Activated T-cell treated with anti-CD3 and anti-CD28 coated beads, Interleukin-2, amount 50 U/mL, for 1 hour (primary cell): ENCODE measurements at places on chromosomes 3 and 15.

GRCh38 chr3:24382647-24383046 is 112.0 kb downstream of the THRB start:
- no peak for DNase-seq

DNA sequence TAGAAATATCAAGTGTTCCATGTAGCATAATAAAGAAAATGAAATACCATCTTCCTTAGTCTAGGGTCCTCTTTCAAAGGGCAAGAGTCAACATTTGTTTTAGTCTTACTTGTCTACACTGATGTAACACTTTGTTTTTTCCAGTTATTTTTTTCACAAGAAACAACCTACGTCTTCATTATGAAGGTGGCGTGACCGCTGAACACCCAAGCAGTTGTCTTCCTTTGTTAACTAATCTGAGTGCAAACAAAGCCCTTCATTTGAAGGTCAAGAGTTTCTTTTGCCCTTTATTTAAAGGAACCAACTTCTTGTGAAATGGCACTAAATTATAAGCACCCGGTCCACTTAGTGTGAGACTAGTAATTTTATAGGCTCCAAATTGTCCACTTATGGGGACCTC is 73.2 kb downstream of the CD47 start:
- DNase-seq = no peak

DNA sequence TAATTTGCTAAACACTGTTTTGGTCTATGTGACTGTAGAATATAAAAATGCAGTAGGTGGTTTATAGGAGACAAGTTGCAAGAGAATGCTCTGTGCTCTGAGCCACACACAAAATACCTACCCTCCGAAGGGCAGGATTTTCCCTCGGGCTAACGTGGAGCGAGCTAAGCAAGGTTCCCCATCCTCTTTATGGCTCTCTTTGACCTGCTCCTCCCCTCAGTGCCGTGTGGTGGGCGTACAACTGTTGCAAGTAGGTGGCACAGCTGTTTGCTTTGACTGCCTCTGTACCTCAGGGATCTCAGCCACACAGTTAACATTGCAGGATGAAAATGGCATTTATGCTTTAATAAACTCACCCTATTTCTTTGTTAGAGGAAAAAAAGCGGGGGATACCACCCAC is 339.1 kb downstream of the SATB1 start:
- DNase-seq = no peak

GRCh38 chr3:76656531-76657070 is 383.3 kb upstream of the ROBO2 start:
- DNase-seq = no peak

DNA sequence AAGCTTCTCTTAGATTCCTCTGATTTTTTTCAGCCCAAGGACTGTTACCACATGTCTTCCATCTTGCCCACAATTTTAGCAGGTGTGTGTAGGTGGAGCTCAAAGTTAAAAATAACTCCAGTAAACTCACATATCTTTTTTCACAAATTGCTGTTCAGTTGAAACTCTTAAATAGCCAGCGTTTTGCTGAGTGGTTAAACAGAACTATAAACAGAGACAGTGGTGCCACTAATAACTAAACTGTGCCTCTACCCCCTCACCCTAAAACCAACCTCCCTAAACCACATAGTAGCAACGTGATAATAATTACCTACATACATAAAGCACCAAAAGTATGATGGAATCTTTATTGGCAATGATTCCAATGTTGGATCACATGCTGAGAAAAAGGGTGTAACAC is 525.1 kb downstream of the PDCD6IP start:
- DNase-seq = no peak

GRCh38 chr15:83830381-83830780 is 176.5 kb downstream of the ADAMTSL3 start:
- DNase-seq = no peak

- no peak for DNase-seq
Measured at GRCh38 chr3:132256989-132257388, 60.2 kb upstream of the ACP3 start.

DNA sequence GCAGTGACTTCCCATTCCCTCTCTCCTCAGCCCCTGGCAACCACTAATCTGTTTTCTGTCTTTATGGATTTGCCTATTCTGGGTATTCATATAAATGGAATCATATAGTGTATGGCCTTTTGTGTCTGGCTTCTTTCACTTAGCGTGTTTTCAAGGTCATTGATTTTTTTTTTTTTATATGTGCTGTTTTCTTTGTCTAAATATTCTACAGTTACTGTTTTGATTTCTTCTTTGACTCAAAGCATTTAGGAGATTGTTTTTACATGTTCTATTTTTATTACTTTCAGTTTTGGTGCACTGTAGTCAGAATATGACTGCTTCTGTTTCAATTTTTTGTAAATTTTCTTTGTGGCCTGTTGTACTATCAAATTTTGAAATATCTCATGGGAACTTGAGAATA is 71.9 kb upstream of the RNU6-1 start:
- DNase-seq = no peak

DNA sequence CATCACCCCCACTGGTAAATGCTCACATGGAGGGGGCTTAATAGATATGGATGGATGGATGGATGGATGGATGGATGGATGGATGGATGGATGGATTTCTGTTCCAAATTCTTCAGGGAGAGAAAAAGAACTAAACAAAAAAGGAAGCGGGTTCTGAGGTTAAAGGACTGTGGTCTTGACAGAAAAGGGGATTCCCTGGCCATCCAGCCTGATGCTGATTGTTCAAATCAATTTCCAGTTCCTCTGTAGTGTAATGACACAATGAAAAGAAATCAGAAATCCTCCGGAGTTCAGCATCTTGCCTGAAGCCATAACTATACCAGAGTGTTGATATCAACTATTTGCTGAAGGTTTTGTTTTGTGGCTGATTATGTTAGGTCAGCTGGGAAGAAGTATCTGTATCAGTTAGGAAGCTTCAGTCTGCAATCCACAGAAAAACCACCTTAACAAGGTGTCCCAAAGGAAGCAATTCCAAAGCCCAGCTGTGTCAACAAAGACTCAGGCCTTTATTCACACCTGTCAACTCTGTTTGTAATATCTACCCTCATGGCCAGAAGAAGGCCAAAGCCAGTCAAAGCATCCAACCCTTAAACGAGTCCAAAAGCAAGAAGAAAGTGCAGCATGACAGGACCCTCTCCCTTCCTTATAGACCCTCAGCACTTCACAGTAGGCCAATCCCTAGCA is 24.5 kb upstream of the RASA2 start:
- no peak for DNase-seq

DNA sequence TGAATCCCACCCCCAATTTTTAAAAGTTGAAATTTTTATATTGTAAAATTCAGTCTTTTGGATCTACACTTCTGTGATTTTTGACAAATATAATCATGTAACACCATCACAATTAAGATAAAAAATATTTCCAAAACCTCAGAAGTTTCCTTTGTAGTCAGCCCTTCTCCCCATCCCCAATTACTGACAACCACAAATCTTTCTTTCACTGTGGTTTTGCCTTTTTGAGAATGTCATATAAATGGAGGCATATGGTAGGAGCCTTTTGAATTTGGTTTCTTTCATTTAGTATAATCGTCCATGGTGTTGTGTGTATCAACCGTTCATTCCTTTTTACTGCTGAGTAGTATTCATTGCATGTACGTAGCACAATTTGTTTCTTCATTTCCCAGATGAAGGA is 7.9 kb upstream of the CILP start:
- no peak for DNase-seq

- no peak for DNase-seq
Measured at GRCh38 chr15:58404020-58404419, 27.8 kb upstream of the LIPC start.

GRCh38 chr15:39172380-39173281 is 408.2 kb upstream of the THBS1 start:
- no peak for DNase-seq

GRCh38 chr3:179452176-179452564 is 900 bp upstream of the GNB4 start:
- DNase-seq = no peak

DNA sequence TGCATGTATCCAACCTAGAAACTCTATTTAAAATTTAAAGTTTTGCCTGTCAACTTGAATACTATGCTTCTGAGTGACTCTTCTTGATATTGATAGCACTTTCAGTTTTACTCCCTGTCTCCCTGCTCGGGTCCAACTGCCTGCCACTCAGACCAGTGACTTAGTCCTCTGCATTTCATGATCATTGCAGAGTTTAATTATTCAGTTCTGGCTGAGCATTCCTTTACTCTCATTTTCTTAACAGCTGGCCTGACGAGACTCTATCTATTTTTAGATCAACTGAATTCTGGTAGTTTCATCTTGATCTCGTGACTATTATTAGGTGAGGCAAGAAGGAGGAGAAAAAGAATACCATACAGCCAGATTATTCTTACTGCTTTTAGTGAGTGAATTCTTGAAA is 617.4 kb downstream of the SI start:
- no peak for DNase-seq

- no peak for DNase-seq
Measured at GRCh38 chr15:32007355-32007960, 22.9 kb upstream of the CHRNA7 start.

GRCh38 chr3:35757991-35758757 is 118.8 kb downstream of the ARPP21 start:
- no peak for DNase-seq

GRCh38 chr3:3020209-3020608 is 90.0 kb downstream of the IL5RA start:
- no peak for DNase-seq

DNA sequence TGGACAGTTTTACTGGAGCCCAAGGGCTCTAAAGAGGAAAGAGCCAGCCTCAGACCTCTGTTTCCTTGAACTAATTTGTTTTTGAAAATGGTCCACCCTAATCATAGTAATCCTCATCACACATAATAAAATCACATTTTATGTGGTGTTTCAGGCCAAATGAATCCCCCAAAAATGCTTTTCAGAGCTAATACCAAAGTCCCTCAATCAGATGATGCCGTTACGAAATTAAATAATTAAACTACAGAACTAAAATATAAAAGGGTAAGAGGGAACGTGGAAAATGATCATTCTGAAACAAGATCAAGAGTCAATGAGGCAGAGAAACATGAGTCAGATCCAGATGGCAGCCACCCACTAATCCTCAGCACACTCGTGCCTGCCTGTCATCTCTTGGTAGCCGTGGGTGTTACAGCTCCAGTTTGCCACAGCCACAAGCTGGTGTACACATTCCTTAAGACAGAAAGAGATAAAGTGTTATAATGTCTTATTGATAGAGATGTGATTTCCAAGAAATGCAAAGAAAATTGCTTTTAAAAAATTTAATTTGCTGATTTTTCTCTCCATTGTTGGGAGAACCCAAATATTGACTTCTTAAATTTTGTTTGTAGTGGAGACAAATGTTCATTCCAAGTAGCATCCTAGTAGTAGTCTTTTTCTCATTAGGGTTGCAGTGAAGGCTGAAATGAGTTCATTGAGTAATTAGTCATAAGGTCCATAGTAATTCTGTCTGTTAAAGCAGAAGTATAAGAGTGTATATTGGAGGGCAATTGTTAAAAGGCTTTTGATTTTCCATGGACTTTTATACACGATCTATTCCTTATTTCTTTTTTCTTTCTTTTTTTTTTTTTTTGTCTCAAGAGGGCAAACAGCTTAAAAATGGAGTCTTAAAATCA is 104.2 kb downstream of the AGBL1 start:
- no peak for DNase-seq

GRCh38 chr15:90187257-90187868 is 13.8 kb upstream of the SEMA4B start:
- no peak for DNase-seq

- DNase-seq = no peak
Measured at GRCh38 chr3:86382556-86382955, 608.4 kb downstream of the VGLL3 start.

GRCh38 chr3:39639344-39640236 is 169.8 kb upstream of the MYRIP start:
- no peak for DNase-seq

DNA sequence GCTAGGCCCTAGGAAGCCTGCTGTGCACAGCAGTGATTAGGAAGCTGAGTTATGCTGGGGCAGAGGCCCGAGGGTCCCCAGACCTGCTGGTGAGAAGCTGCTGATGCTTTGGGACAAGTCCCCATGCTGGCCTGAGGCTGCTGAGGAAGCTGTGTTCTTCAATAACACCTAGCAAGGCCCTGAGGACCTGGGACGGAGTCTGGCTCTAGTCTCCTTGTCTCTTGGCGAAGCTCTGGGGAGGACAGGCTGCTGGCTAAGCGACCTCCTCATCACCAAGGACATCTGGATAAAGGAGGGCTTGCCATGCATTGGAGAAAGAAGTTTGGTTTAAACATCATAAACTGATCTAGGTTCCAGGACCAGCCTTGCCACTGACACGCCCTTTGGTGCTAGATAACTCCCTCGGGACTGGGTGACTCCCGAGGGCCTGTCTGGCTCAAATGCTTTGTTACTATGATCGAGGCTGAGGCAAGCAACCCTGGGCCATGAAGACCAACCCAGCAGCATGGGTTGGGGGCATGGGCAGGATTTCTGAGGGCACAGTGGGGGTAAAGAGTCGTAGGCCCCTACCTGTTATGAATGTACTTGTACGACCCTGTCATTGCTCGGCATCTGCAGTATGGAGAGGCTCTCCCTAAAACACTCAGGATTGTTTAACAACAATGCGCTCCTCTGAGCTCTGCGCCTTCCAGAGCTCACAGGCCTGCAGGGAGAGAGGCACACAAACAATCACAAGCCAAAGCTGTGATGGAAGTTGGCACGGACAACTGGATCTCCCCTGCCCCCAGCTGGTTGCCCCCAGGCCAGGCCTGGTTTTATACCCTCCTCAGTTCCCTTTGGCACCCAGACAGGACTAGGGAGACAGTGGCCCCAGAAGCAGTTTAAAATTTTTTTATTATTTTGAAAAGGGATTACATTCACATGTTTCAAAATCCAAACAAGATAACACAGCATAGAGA is 64.4 kb downstream of the LINGO1 start:
- no peak for DNase-seq

GRCh38 chr3:120903221-120903620 is 4.8 kb upstream of the STXBP5L start:
- DNase-seq = no peak

GRCh38 chr3:54424292-54424691 is 301.9 kb downstream of the CACNA2D3 start:
- DNase-seq = no peak

- DNase-seq = no peak
Measured at GRCh38 chr15:93803421-93804152, 427.8 kb upstream of the MCTP2 start.

DNA sequence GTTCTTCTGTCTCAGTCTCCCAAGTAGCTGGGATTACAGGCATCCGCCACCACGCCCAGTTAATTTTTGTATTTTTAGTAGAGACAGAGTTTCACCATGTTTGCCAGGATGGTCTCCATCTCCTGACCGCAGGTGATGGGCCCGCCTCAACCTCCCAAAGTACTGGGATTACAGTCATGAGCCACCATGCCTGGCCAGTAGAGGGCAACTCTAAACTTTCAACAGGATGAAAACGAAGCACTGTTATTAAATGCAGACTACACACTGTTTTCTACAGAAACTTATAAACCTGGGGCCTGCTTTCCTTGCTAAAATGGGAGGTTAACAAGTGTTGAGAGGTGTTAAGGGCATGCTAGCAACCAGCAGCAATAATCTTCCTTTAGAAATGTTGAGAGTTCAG is 7.6 kb downstream of the ARPC4 start:
- no peak for DNase-seq

DNA sequence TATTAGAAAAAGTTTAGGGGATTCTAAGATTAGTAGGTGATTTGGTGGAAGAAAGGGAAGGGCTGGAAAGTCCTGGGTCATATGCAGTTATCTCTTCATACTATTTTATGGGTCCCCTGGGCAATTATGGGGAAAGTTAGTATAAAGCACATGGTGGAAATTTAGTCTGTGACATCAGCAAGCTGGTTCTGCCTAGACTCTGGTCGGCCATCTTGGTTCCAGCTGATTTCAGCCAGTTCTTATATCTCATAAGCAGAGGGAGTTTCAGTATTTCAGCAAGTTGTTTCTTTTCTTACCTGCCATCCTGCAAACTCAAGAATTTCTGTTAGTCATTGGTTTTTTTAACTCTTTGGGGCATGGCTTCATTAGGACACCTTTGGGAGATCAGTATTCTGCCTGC is 1.0 kb upstream of the LYZL4 start:
- DNase-seq = no peak
